ENCODE measurements at places on chromosomes 4 and X.
A peak's percentile ranks its signal among the peaks of the same experiment; 100 is the strongest.

DNA sequence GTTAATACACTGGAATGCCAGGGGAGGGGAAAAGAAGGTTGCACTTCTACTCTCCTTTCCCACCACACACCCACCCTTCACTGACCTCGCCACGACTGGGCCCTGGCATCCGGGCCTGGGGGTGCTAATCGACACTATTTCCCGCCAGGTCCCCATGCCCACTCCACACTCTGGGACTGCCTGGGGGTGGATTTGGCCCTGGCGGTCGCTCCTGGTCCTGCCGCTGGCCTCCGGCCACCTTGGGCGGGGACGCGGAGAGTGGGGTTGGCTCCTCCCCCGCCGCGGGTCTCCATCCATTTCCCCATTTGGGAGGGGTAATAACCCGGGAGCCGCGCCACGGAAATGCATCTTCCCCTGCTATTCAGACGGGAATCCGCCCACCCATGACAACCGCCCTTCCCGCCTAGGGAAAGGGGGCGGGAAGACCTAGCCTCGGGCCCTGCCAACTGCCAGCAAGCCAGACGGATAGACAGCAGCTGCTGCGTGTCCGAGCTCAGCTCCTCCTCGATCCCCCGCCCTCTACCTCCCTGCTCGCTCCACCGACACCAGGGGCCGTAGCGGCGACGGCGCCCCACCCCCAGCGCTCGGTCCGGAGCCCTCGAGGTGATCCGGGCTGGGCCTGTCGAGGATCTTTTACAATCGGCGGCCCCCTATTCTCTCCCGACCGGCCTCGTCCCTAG is 78.1 kb downstream of the RLIM start:
- peak; percentile 9 for DNase-seq

- no peak for DNase-seq
Measured at GRCh38 chr4:14234307-14234706, 606.8 kb upstream of the BOD1L1 start.

DNA sequence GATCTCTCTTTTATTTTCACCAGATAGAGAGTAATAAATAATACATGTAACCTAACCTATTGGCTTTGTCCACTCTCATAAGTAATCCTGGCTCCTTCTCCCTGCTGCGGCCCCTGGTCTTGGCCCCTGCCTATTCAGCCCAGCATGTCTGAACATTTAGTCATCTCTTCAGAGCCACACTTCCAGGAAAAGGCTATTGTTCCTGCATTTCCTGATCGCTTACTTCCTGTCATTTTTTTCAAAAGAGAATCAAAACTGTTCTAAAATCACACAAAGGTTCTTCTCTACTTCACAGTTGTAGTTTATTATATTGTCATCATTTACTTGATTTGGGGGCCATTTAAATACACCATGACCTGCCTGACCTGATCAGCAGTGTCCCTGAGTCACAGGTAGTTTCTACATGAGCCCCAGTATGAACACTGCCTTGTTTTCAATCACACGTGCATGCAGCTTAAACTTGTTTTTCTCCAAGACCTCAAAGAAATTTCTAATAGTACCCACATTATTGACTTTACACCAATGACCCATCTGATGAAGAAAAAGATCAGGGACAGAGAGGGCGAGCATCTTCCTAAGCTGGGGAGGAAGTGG is 47.4 kb upstream of the KDR start:
- no peak for DNase-seq

DNA sequence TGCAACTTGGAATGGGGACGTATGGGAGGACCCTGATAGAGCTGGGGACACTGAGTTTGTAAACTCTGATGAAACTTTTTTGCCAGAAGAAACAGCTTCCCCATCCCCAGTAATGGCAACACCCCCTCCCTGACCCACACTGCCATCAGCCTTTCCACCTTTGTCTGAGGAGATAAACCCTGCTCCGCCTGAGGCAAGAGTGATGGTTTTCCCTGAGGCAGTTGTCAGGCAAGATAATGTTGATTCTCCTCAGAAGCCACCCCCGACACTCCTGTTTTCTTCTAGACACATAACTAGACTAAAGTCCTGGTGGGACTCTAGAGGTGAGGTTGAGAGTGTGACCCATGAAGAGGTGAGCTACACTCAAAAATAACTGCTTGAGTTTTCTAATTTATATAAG is 71.9 kb upstream of the STK26 start:
- no peak for DNase-seq

DNA sequence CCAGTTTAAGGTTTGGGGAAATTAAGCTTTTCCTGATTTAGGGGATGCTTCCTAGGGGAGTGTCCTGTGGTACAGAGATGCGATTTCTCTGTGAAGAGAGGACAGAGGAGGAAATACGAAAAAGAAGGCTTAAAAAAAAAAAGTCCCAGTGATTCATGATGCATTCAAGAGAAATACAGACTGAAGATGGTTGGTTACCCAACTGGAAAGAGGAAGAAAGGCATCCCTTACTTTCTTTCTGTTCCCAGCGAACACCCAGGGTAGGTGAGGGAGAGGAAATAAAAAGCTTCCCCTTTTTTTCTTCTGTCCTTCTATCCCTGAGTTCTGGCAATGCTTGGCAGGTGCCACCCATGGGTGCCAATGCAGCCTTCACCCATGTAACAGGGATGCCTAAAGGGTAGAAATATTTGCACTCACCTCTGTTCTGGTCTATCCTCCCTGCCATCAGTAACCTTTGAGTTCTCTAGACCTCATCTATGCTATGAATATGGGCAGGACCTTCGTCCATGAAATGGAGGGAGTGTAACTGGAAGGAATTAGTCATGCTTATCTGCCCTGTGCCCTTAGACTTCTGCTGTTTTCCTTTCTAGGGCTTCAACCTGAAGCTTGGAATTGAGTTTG is 230.1 kb upstream of the GALNTL6 start:
- DNase-seq = no peak
